ENCODE measurements at places on chromosomes 12 and 14. TPM values are rescaled to one million over a fixed set of nuclear protein-coding genes. Genes with fewer than 3 reads are reported as not detected.

The PLCZ1 gene
- total RNA-seq = not detected

The TCL1A gene
- total RNA-seq = not detected

The GDF3 gene
- not detected for total RNA-seq

The KRT73 gene
- not detected for total RNA-seq

- peak; percentile 14 for DNase-seq
- H3K4me3 ChIP-seq = no peak overlapping the region
- no peaks in the 10 kb centered on the region for H3K36me3 ChIP-seq
- no peaks in the 10 kb centered on the region for H3K27me3 ChIP-seq
- H3K27ac ChIP-seq = peak overlapping the region; percentile 69
Observed at GRCh38 chr12:92363295-92364146, 217.9 kb upstream of the BTG1 start.

The RFX4 gene
- not detected for total RNA-seq

The CYP46A1 gene
- total RNA-seq = 0.92 TPM

DNA sequence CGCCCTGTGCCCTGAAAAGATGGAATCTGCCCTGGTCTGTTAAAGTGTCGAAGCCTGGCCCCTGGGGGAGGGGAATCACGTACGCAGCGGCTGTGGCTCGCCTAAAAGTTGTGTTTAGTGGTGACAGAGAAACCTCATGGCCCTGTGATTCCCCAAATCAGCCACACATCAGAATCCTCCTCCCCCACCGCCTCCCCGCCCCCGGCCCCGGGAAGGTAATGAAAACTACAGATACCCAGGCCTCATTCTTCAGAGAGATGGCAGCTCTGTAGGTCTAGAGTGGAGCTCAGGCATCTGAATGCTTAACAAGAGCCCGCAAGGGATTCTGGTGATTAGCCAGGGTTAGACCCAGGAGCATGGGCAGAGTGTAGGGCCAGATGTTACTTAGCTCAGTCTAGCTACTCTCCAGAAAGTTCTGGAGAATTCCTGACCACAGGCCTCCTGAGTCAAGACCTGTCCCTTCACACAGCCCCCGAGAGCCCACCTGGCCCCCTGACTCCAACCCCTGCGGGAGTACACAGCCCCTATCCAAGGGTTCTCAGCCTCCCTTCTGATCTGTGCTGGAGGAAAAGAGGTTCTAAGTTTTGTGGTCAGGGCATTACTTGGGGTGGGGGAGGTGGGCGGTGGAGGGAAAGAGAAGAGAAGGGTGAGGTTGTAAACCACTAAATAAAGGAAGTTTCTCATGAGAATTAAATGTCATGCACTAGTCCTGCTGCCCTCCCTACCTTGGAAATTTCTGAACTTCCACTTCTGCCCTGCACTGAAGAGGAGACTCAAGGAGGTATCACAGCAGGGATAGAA, 114.8 kb downstream of the PLXNC1 start:
- H3K4me1 ChIP-seq = peaks cover 51% of the 10 kb centered on the region
- peak overlapping the region; percentile 42 for H3K4me3 ChIP-seq
- peak; percentile 33 for DNase-seq
- no peaks in the 10 kb centered on the region for H3K36me3 ChIP-seq
- no peaks in the 10 kb centered on the region for H3K27me3 ChIP-seq
- H3K27ac ChIP-seq = peak overlapping the region; percentile 80

DNA sequence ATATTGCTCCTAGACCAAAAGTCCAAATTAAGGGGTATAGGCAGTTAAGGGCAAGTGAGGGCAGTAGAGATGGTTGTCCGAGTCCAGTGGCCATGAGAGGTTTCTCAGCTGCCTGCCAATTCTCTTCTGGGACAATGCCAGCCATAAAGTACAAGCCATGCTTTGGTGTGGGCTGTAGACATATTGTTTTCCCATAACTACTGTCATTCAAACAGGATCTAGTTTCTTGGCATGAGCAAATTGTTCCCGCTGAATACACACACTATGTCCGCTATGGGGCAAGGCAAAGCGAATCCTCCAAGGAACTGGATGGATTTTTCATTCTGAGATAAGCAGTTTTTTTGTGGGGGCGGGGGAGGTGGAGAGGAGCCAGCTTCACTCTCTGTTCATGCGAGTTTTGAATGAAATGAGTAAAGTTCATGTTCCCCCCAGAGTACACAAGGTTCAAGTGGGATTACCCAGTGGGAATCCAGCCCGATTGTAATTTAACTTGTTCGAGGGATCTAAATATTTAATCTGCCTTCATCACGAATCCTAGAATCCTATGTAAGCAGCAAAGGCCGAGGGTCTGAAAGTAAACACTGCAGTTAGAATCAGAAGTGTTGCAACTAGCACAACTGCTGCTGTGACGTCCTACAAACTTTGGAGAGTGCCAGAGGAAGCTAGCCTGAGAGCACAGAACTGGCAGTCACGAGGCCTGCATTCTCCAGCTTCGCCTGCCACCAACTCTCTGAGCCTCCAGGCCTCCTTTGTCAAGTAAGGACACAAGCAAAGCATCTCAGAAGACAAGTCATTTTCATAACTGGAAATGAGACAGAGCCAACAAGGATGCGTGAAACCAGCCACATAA, 137.0 kb downstream of the CRADD start:
- H3K4me1 ChIP-seq = peaks cover 46% of the 10 kb centered on the region
- no peaks in the 10 kb centered on the region for H3K27me3 ChIP-seq
- H3K36me3 ChIP-seq = no peaks in the 10 kb centered on the region
- H3K4me3 ChIP-seq = no peak overlapping the region
- peak overlapping the region; percentile 87 for H3K27ac ChIP-seq

DNA sequence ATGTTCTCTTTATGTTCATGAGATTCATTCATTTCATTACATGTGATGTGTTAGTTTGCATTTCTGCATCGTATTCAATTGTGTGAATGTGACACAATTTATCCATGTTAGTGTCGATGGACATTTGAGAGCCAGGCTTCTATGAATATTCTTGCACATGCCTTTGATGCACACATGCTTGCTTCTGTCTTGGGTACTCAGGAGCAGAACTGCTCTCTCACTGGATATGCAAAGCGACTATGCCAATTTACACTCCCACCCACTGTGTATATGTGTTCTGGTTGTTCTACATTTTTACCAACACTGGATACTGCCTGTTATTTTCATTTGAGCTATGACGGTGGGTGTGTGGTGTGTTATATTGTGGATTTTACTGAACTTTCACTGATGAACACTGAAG, 84.3 kb upstream of the GTF2A1 start:
- no peak overlapping the region for H3K4me3 ChIP-seq
- H3K4me1 ChIP-seq = peaks cover 3% of the 10 kb centered on the region
- H3K27ac ChIP-seq = no peak overlapping the region
- H3K36me3 ChIP-seq = no peaks in the 10 kb centered on the region
- DNase-seq = no peak

The REM2 gene
- 1.0 TPM for total RNA-seq

DNA sequence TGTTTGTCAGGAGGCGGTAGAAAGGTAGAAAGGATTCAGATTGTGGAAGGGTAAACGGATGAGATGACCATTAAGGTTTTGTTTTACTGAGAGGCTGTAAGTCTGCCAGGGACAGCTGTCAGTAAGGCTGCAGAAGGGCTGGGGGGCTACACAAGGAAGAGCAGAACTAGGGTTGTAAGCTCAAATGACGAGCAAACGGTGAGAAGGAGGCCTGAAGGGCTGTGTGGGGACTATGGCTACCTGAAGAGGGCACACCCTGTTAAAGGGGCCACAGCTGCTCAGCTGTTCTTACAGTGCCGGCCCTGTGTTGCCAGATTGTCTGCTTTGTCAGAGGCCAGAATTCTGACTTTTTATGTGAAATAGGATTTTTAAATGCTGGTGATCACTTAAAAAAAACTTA, 19.1 kb downstream of the VASH1 start:
- no peak overlapping the region for H3K4me3 ChIP-seq
- H3K27me3 ChIP-seq = no peaks in the 10 kb centered on the region
- no peak overlapping the region for H3K27ac ChIP-seq

DNA sequence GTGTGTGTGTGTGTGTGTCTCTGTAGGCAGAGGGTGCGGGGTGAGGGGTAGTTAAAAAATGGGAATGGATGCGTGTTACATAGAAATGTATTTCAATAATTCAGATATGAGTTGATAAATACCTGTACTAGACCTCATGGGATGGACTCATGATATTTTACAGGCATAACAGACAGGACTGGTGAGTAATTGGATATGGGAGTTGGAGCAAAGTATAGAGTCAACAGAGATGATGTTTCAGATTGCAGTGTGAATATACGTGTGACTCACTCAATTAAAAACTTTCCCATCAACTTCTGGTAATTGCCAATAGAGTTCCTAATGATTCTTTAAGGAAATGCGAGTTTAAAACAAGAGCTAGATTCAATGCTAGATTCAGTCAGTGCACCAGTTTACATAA, 711.9 kb downstream of the C12orf50 start:
- no peak overlapping the region for H3K27ac ChIP-seq
- no peak for DNase-seq
- no peak overlapping the region for H3K4me3 ChIP-seq
- no peaks in the 10 kb centered on the region for H3K36me3 ChIP-seq

DNA sequence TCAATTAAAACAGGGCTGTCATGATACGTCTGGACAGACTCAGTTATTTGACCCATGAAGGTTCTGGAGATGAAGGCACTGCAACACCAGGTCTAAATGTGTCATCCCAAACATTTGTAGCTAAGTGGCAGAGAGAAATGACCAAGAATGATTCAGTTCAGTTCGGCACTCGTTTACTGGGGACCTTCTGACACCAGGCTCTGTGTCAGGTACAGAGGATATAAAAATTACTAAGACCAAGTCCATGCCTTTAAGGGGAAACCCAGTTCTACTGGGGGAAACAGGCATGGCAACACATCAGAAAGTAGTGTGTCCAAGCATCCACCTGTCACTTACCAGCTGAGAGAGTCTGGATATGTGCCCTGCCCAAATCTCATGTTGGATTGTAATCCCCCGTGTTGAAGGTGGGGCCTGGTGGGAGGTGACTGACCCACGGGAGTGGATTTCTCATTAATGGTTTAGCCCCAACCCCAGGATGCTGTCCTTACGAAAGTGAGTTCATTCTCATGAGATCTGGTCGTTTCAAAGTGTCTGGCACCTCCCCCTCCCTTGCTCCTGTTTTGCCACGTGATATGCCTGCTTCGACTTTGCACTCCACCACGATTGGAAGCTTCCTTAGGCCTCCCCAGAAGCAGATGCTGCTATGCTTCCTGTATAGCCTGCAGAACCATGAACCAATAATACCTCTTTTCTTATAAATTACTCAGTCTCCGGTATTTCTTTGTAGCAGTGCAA, 41.9 kb upstream of the BCL2L14 start:
- H3K27ac ChIP-seq = no peak overlapping the region
- H3K27me3 ChIP-seq = no peaks in the 10 kb centered on the region
- DNase-seq = no peak
- no peak overlapping the region for H3K4me3 ChIP-seq
- H3K4me1 ChIP-seq = peaks cover 11% of the 10 kb centered on the region

The POTEM gene
- total RNA-seq = not detected

The KRT2 gene
- not detected for total RNA-seq

The DENND5B gene
- total RNA-seq = 12.6 TPM

- no peaks in the 10 kb centered on the region for H3K27me3 ChIP-seq
- peaks cover 10% of the 10 kb centered on the region for H3K36me3 ChIP-seq
- no peak overlapping the region for H3K27ac ChIP-seq
- no peak for DNase-seq
- H3K4me3 ChIP-seq = no peak overlapping the region
- H3K4me1 ChIP-seq = peaks cover 30% of the 10 kb centered on the region
Observed at GRCh38 chr12:3215410-3215975, 138.3 kb downstream of the TSPAN9 start.

DNA sequence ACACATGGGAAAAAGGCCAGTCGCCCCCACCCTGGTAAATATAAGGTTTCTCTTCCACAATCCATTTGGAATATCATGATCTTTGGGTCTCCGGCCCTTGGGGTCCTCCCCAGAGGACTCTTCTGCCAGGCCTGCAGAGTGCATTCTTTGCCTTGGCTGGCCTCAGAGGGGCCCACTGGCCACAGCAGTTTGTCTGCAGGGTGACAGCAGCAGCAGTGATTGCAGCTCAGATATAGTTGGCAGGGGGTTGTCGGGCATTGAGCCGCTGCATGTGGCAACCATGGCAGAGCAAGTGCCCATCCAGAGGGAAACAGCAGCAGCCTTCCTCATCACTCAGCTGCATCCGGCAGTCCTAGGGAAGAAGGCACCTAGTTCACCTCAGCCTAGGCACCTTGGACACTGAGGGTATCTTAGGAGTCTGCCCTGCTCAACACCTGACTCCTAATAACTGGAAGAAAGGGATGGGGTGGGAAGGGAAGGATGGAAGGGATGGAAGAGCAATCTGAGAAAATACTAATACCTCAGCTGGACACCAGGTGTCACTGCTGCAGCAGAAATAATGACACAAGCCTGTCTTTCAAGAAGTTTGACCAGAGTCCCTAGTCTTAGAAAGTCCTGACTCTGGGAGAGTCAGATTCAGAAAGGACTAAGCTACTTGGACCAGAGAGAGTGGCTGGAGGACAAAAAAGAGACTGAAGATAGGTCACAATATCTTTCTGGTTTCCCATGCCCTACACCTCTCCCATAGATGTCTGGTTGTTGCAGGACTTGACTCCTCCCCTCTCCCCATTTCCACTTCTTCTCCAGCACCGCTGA, 8.9 kb downstream of the AJUBA start:
- no peaks in the 10 kb centered on the region for H3K27me3 ChIP-seq
- H3K4me1 ChIP-seq = peaks cover 24% of the 10 kb centered on the region
- no peak overlapping the region for H3K27ac ChIP-seq
- H3K4me3 ChIP-seq = no peak overlapping the region

GRCh38 chr12:24760162-24760561, 188.7 kb downstream of the BCAT1 start:
- no peak overlapping the region for H3K4me3 ChIP-seq
- no peaks in the 10 kb centered on the region for H3K36me3 ChIP-seq
- no peak overlapping the region for H3K27ac ChIP-seq
- no peaks in the 10 kb centered on the region for H3K27me3 ChIP-seq
- no peak for DNase-seq
- H3K4me1 ChIP-seq = no peaks in the 10 kb centered on the region

The LRRC9 gene
- not detected for total RNA-seq

The ANO4 gene
- total RNA-seq = not detected

The TAS2R8 gene
- total RNA-seq = not detected

DNA sequence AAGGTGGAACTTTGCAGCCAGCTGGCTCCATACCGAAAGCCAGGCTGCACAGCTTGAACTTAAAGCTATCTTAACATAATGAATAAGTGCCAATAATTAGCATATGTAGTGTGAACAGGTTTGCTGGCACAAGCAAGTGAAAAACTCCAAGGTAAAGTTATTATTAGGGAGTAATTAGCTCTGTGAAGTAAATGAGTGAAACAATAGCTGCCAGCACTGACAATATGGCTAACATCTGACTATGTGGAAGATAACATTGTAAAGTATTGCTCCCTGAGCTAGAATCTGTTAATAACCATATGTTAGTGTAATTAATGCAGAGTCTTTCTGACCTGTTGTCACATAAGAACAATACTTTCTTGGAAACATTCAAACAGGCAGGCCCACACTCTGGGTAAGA, 246.4 kb downstream of the SOX5 start:
- H3K27ac ChIP-seq = no peak overlapping the region
- H3K27me3 ChIP-seq = no peaks in the 10 kb centered on the region
- no peak overlapping the region for H3K4me3 ChIP-seq
- no peaks in the 10 kb centered on the region for H3K4me1 ChIP-seq
- no peak for DNase-seq

- H3K27me3 ChIP-seq = no peaks in the 10 kb centered on the region
- H3K4me1 ChIP-seq = peaks cover 31% of the 10 kb centered on the region
Observed at GRCh38 chr14:59256331-59256730, 67.9 kb downstream of the DAAM1 start.

The AMN1 gene
- total RNA-seq = 2.2 TPM

GRCh38 chr12:97639702-97640101, 177.1 kb downstream of the RMST start:
- H3K4me3 ChIP-seq = no peak overlapping the region
- no peaks in the 10 kb centered on the region for H3K4me1 ChIP-seq

The PRICKLE1 gene
- 12.9 TPM for total RNA-seq

Data from upper lobe of left lung (tissue), 6 donors.